ENCODE measurements at places on chromosomes 12 and 14.
A peak's percentile ranks its signal among the peaks of the same experiment; 100 is the strongest.

GRCh38 chr14:106788534-106788933 lies 1262.2 kb downstream of the TMEM121 start:
- DNase-seq, result no peak

DNA sequence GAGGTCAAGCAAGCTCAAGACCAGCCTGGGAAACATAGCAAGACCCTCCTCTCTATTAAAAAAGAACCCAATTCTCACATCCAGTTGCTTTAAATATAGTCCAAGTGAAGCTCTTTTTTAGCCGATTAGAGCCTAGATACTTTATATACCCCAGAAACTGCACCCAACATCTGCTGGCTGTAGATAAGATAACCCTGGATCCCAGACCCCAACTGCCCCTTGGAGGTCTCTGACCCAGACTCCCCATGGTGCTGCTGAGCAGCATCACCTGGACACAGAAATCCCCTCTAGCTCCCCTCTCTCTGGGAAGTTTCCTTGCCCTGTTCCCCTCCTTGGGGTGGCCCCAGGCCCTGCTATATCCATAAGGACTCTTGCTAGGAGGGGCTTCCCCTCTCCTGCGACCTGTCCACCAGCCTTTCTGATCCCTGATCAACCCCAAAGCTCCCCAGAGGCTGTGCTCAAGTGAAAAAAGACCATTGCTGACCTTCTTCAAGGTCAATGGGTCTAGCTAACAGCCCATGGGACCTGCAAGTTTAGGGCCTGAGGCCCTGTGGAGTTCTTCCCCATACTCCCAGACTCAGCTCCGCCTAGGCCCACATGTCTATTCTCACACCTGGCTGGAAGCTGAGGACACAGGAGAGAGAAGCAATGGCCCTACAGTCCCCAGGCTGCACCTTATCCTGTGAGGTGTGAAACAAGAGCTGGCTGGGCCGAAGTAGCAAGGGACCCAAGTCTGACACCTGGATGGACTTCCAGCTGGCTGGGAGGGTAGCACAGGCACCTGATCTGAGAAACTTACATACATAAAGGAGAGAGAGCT lies 56.2 kb downstream of the ARL6IP4 start:
- DNase-seq, result no peak

GRCh38 chr12:125206711-125207110 lies 141.5 kb downstream of the AACS start:
- no peak for DNase-seq

- DNase-seq, result peak; percentile 38
Observed at GRCh38 chr12:92928421-92928961, 604 bp downstream of the EEA1 start.

GRCh38 chr14:94145902-94146527 lies 16.6 kb upstream of the IFI27L2 start:
- no peak for DNase-seq

GRCh38 chr14:48747561-48748089 lies 838.6 kb downstream of the RPS29 start:
- DNase-seq, result no peak

DNA sequence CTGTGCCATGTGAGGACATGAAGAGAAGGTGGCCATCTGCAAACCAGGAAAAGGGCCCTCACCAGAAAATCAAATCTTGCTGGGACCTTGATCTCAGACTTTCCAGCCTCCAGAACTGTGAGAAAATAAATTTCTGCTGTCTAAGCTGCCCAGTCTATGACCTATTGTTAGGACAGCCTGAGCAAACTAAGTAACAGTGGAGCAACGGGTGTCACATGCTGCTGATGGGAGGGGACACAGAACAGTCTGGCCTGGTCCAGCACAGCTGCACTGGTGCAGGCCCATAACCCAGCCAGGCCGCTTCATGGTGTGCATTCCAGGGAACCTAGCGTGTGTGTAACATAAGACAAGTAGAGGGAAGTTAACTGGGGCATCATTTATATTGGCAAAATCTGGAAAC lies 42.1 kb downstream of the GRIP1 start:
- DNase-seq, result no peak

GRCh38 chr12:108679106-108679681 lies 45.5 kb upstream of the SELPLG start:
- DNase-seq, result no peak

DNA sequence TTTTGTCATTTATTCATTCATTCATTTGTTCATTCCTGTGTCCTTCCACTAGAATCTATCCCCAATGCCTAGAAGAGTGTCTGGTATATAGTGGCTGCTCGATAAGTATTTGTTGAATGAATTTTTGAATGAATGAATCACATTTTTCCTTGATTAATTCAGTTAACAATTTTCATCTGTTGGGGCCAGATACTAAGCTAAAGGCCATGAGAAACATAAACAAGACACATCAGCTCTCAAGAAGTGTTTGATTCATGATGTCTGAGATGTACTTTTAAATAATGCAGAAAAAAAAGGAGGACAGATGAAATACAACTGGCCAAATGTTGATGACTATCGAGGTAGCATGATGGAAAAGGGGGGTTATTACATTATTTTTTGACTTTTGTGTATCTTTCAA lies 48.1 kb upstream of the TMED10 start:
- DNase-seq, result no peak

DNA sequence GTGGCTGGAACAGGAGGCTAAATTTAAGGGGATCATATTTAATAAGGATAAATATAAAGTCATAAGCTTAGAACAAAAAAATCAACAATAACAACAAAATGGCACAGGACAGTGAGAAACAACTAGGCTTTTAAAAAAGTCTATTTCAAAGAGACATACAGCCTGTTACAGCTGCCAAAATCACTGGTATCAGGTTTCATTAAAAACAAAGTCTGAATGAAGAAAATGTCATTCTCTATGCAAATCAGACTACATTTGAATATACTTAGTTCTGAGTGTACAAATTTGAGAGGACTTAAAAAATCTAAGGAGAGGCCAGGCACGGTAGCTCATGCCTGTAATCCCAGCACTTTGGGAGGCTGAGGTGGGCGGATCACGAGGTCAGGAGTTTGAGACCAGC lies 44.0 kb downstream of the TFCP2 start:
- no peak for DNase-seq

- DNase-seq, result no peak
Observed at GRCh38 chr12:20830456-20830855, 20.0 kb downstream of the SLCO1B3 start.

DNA sequence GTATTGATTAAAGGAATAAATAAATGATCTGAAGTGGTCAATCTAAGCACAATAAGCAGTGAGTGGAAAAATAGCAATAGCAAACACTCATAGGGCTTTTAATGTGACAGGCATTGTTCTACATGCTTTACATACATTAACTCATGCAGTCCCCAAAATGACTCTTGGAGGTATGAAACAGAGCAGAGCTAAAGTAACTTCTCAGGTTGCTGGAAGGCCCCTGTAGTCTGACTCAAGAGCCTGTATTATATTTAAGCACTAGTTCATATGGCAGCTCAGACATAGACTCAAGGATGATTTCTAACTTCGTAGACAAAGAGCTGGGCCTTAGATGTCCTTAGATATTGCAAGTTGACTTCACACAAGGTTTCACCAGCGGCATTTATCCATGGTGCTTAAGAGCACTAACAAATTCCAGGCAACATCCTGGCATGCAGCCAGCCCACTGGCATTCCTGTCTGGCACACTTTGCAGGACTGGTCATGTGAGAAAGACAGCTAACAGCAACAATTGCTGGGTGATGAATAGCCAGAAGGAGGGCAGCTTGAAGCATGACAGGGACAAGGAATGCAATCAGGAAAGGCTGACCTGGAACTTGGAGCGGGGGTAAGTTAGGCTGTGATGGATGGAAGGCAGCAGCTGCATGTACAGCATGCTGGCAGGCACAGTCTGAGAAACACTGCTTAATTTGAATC lies 22.9 kb upstream of the KTN1 start:
- DNase-seq, result no peak

DNA sequence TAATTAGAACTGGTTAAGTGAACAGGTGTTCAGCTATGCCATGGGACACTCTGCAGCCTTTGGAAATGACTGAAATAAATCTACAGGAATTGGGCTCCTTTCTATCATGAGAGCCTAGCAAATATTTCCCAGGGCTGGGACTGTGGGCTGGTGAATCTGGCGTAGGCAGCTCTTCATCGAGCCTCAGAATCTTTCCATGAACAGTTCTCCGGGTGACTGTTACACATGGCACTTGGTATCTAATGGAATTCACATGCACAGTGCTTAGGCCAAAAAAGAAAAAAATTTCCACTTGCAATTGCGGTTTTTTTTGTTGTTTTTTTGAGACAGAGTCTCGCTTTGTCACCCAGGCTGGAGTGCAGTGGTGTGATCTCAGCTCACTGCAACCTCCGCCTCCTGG lies 32.1 kb downstream of the PRKAB1 start:
- DNase-seq, result no peak

GRCh38 chr14:75720116-75720515 lies 59.1 kb downstream of the TTLL5 start:
- DNase-seq, result no peak

DNA sequence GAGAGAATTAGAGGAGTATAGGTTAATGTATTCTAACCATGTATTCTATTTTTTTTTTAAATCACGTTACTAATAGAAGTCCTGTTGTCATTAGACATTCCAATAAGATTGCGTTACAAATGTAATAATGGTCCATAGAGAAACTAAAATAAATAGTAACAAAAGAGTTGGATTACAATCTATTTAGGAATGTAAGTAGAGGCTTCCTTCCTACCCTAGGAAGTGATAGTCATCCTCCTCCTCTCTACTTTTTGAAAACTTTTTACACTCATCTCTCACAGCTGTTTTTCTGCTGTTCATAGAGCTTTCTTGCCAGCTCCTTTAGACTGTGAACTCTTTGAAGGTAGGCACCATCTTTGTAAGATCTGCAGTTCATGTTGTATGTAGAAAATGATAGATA lies 23.6 kb downstream of the TRHDE start:
- DNase-seq, result no peak

DNA sequence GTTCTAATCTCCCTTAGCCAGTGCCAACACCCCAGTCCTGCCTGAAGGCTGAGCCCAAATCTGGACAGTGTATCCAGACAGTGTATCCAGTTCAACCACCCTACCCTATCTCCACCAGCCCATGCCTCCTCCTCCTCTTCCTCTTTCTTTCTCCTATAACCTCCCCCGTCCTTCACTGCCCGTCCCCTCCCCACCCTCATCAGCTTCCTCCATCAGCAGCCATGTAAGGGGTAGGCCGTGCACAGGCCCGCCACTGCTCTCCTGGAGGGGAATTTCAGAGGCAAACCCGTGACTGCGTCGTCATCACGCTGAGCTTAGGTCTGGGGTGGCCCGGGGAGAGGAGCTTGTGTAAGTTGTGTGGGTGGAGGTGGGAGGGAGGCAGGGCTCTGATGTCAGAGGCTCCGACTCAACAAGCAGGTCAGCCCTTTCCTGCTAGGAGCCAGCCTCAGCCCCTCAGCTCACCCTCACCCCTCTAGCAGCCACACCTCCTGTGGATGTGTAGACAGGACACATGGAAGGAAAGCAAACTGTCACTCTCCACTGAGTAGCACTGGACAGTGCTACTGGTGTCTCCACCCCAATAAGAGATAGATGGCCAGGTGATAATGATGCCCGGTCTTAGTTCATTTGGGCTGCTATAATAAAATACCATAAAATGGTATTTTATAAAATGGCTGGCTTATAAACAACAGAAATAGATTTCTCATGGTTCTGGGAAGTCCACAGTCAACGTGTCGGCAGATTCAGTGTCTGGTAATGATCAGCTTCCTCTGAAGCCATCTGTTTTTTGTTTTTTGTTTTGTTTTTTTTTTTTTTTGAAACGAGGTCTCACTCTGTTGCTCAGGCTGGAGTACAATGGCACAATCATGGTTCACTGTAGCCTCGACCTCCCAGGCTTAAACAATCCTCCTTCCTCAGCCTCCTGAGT lies 50.5 kb downstream of the IRF2BPL start:
- DNase-seq, result peak; percentile 68

DNA sequence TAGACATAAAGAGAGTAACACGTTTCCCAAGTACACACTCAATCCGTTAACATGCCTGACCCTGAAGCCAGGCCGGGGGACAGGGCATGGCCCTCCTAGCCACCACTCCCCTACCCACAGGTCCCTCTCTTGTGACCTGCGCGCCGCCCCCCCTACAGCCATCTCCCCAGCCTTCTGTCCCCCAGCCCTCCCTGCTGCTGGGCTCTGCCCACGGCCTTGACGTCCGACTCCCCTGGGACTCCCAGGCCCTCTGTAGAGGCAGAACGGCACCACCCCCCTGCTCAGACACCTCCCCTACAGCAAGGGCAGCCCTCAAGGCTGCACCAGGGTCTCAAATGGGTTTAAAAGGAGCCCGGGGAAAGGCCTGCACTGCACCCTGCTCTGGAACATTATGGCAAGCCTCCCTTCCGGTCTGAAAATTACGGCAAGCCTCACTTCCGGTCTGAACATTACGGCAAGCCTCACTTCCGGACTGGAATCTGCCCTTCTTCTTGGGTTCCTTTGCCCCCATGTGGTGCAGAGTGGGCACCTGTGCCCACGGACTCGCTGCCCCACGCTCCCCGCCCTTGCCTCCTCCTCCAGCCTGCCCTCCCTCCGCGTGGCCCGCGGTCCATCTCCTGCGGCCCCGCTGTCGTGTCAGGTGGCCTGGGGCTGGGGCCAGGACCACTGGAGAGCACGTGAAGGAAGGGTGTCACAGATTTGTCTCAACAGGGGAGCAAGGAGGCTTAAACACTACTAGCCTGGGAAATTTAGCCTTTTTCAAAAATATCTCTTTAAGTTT lies 77.6 kb downstream of the MOK start:
- no peak for DNase-seq

DNA sequence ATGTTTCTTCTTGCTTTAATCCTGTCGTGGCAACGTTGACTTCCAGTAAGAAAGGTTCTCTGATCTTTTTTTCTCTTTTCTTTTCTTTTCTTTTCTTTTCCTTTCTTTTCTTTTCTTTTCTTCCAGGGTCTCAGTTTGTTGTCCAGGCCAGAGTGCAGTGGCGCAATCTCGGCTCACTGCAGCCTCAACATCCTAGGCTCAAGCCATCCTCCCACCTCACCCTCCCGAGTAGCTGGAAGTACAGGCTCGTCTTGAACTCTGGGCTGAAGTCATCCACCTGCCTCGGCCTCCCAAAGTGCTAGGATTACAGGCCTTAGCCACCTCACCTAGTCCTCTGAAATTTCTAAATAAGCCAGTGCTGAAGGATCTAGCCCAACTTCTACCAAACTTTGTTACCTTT lies 1.3 kb upstream of the MAP3K9 start:
- DNase-seq, result no peak

DNA sequence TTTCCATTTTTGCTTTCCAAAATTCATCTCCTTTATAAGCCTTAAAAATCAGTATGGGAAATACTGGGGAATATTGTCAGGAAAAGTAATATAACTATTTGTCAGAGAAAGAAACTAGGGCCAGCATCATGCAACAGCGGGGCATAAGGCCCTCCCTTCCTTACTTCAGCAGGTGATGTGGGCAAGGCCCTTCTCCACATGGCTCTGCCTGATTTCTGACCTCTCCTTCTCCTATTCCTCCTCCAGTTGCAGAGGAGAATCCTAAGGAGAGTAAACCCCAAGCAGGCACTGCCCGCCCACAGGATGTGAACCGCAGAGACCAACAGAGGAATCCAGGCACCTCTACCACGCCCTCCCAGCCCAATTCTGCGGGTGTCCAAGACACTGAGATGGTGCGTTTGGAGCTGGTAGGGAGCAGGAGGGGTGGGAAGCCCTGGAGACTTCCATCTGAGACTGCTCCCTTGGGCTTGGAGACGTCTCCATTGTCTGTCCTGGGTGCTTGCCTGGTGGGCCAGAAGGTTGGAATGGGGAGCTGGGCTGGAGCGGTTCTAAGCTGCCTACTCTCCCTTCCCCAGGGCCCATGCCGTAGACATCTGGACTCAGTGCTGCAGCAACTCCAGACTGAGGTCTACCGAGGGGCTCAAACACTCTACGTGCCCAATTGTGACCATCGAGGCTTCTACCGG lies 2.7 kb upstream of the SOAT2 start:
- DNase-seq, result no peak

- DNase-seq, result no peak
Observed at GRCh38 chr12:115155665-115156645, 472.0 kb upstream of the TBX3 start.

Data from stimulated activated CD4-positive, alpha-beta T cell treated with anti-CD3 and anti-CD28 coated beads, Interleukin-2, amount 100 ng/mL, for 48 hours (primary cell).